HCEC 1CT (cell line): ENCODE measurements at places on chromosomes 7 and 10.
A peak's percentile ranks its signal among the peaks of the same experiment; 100 is the strongest.

DNA sequence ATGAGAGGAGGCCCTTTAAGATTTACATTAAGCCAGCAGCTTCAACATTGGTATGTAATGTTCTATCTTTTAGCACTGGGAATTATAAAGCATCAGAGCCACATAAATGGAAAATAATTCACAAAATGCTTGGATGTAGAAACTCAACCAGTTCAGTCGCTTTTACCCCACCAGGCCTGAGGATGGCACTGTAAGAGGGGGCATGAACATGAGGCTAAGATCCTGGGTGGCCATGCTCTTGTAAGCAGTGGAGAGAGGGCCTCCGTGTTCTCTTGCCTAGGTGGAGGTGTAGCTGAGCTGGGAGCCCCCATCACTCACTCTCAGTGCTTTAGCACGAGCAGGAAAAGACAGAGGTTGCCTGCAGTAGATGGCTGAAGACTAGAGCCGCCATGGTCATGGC is 238.8 kb downstream of the FANK1 start:
- DNase-seq, result peak; percentile 26

DNA sequence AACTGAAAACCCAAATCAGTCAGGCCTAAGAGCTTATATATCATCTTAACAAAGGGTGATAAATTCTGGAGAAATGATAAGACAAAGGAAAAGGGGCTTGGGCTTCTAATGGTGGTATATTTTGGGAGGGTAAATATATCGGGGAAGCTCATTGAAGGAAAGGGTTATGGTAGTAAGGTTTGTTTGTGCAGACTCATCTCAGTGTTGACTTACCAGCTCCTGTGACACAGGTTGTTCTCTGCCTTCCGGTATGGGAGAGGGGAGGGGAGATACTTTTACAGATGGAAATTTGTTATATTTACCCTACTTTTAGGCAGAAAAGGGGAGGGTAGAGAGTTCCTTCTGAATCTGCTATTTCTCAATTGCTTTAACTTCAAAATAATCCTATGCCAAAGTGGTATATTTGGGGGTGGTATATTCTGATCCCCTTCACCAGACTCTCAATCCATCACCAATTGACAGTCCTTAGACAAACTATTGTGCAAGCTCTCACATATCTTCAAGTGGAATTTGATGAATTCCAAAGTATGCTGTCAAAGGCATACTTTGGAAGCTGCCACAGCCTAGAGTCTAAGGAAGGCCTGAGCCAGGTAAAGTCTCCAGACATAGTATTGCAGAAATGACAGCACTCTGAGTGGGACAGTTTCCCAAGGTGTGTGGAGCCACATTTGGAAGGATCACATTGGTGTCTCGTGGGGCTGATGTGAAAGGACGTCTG is 13.3 kb upstream of the PAPSS2 start:
- no peak for DNase-seq

- no peak for DNase-seq
Observed at GRCh38 chr7:8146106-8146787, 115.7 kb downstream of the ICA1 start.

DNA sequence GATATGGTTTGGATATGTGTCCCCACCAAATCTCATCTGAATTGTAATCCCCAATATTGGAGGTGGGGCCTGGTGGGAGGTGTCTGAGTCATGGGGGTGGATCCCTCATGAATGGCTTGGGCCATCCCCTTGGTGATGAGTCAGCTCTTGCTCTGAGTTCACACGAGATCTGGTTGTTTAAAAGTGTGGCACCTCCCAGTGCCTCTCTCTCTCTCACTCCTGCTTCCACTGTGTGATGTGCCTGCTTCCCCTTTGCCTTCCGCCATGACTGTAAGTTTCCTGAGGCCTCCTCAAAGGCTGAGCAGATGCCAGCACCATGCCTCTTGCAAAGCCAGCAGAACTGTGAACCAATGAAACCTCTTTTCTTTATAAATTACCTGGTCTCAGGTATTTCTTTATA is 4.8 kb upstream of the GCK start:
- DNase-seq, result peak; percentile 55

DNA sequence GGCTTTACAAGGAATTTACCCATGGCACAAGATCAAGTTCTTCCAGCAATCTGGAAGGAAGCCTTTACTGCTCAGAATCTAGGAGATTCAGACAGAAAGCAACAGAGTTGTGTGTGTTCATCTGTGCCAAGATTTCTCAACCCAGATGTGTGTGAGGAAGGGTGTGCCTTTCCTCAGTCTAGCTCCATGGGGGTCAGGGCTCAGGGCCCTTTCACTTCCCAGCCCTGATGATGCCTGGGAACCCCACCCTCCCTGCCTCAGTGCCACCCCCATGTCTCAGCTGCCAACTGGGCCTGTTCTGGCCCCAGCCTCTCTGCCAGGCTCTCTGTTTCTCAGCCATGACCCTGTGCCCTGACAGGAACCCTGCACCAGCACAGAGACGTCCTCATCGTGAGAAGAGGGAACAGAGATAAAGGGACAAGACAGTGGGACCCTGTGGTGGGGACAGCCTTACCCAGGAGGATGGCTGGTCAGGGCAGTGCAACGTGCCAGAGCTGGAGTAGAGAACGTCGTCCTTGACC is 102.0 kb downstream of the VIPR2 start:
- no peak for DNase-seq

GRCh38 chr7:28686418-28686800 is 271.7 kb downstream of the TRIL start:
- peak; percentile 71 for DNase-seq

DNA sequence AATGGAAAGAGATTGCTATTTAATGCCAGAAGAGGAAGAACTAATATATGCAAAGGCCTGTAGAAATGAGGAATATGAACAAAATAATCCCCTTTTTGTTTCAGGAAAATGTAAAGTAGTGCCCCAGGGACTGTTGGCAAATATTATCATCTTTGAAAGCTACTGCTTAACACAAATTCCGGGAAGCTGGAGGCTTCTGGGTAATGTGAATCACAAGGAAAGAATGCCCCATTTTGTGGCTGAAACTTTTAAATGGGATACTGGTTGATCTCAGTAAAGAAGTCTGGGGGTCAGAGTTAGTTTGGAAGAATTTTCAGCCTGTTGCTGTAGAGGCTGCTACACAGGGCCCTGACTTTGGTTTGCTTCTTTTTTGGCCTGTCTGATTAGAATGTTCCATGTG is 141.0 kb downstream of the PTEN start:
- DNase-seq, result no peak

DNA sequence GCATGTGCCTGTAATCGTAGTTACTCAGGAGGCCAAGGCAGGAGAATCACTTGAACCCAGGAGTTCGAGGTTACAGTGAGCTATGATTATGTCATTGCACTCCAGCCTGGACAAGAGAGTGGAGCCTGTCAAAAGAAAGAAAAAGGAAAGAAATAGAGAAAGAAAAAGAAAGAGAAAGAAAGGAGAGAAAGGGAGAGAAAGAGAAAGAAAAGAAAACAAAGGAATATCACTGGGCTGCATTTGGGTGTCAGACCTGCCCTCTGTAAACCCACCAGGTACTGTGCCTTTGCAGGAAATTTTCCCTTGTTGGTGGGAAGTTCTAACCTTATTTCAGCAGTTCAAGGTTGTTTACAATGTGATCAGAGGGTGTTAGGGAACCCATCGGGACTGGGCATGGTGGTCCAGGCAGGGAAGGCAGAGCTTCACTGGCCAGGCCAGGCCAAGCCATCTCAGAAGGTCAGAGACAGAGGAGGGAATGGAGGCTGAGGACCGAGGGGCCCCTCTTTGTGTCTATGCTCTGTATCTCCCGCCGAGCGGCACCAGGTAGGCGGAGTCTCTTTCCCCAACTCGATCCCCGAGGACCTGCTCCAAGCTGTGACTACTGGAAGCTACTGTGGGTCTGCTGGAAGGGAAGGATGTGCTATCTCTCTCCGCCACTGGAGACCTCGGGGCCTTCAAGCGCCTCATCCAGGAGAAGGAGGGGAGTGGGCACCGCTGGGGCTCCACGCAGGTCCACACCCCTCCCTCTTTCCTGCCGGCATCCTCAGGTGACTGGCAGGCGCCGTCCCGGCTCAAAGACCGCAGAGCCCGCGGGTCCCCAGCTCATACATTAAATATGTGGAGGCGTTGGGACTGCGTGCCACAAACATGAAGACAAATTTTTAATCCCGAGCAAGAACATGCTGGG is 15.2 kb upstream of the KAZALD1 start:
- DNase-seq, result no peak

DNA sequence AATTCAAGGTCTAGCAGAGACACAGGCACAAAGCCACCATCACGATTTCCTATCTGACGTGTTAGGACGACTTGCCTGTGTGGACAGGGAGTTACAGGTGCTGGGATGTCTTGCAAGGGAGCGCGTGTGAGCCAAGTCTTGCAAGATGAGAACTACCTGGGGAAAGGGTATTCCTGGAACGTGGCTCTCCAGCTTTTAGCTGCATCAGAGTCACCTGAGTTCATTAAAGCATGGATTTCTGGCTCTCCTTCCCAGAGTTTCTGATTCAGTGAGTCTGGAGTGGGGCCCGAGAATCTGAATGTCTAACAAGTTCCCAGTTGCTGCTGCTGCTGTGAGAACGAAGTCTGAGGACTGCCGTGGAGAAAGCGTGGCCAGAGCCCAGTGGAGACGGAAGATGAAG is 30.0 kb upstream of the RNF32 start:
- no peak for DNase-seq

GRCh38 chr7:2143981-2144595 is 88.7 kb downstream of the MAD1L1 start:
- no peak for DNase-seq
